ENCODE measurements at places on chromosomes 3 and 15.

DNA sequence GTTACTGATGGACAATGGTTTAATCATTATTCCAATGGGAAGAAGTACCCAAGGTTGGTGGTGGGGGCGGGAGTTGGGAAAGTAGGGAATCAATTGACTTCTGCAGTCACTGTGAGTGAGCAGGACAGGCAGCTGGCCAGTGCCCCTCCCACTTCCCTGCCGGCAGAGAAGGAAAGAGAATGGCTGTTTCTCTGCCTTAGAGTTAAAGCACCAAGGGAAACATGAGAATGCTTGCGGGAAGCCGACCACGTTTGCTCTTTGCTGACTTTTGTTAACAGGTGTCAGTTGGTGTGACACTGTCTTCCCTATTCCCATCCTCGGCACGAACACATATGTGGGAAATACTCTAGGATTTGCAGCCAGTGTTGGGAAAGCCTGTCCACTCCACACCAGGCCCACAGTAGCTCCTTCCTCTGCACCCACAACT lies 33.5 kb upstream of the MFSD1 start:
- DNase-seq = no peak

GRCh38 chr15:77839456-77839855 lies 206.7 kb upstream of the LINGO1 start:
- DNase-seq = no peak

GRCh38 chr15:29105151-29105854 lies 164.3 kb downstream of the NSMCE3 start:
- DNase-seq = no peak

GRCh38 chr15:42919308-42919707 lies 1.3 kb downstream of the TTBK2 start:
- DNase-seq = no peak

- DNase-seq = no peak
Observed at GRCh38 chr3:193737191-193737751, 144.3 kb downstream of the OPA1 start.

- no peak for DNase-seq
Observed at GRCh38 chr3:185701611-185702261, 115.6 kb downstream of the SENP2 start.

GRCh38 chr15:64507293-64507802 lies 47.0 kb downstream of the ZNF609 start:
- DNase-seq = no peak

GRCh38 chr3:138434276-138434874 lies at the start of gene ESYT3:
Gene ESYT3 (plus strand): TSS chr3:138434616. CDS start chr3:138434799, 183 bp downstream.
- no peak for DNase-seq

- DNase-seq = no peak
Observed at GRCh38 chr3:58190291-58190690, 20.5 kb downstream of the DNASE1L3 start.

DNA sequence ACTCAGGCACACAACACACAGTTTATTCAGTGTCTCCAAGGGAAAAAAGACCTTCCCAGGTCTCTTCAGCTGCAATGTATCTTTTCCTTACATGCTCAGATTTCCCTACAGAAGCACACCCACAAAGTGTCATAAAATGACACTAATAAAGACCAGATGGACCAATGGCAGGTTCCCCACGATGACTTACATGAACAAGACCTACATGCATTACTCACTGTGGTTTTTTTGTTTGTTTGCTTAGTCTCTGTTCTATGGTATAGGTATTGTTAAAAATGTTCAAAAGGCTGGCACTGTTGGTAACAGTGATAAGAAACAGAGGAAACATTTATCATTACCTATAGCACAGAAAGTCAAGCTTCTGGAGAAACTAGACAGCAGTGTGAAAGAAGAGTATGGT lies 318.2 kb upstream of the TMCO5A start:
- no peak for DNase-seq

DNA sequence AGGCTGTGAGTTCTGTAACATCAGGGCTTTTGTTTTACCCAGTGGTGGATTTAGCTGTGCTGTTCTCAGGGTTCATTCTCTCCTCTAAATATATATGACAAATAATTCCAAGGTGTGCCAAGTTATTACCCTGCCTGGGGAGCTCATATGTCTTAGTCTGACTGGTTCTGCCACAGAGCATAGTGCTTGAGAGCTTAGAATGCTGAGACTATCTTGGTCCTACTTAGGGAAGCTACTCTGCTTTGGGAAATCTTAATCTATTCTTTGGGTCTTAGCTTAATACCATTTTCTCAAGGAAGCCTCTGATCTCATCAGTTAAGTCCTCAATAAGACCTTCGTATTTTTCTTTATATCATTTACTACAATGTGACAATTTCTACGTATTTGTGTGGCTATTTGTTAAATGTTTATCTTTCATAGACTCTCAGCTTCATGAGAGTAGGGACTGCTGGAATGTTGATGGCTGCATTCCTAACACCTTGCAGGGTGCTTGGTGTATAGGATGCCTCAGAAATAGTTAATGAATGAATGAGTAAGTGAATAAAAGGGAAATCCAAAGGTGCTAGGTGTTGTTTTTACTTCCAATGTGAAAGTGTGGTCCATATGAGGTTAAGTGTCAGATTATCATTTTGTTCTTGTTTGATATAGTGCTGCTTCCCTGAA lies 1.8 kb downstream of the OTOL1 start:
- DNase-seq = no peak

- no peak for DNase-seq
Observed at GRCh38 chr3:183502237-183503181, 53.0 kb downstream of the KLHL6 start.

GRCh38 chr15:58260205-58260724 lies 122.1 kb downstream of the AQP9 start:
- DNase-seq = no peak

GRCh38 chr15:76903251-76903681 lies 1.9 kb downstream of the SCAPER start:
- DNase-seq = no peak

Data from cortex of kidney (tissue), 1 donor.